Activated T-cell treated with anti-CD3 and anti-CD28 coated beads for 48 hours (primary cell): ENCODE measurements at places on chromosomes 7 and 10.
A peak's percentile ranks its signal among the peaks of the same experiment; 100 is the strongest.

DNA sequence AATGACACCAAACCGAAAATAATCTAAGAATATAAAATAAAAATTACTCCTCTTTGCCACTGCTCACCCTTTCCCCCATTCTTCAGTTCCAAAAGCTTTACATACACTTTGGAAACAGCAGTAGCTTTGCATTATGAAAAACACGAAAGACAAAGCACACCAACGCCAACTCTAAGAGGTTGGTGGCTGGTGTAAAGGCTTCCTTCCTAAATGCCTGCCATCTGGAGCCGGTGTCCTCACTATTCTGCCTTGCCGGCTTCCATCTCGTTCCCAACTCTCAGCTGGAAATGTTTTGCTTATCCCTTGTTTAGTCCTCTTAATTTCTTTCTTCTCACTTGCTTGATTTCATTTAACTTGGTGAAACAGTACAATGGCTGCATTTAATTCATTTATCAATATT is 281.1 kb upstream of the LRRN3 start:
- no peak for DNase-seq

DNA sequence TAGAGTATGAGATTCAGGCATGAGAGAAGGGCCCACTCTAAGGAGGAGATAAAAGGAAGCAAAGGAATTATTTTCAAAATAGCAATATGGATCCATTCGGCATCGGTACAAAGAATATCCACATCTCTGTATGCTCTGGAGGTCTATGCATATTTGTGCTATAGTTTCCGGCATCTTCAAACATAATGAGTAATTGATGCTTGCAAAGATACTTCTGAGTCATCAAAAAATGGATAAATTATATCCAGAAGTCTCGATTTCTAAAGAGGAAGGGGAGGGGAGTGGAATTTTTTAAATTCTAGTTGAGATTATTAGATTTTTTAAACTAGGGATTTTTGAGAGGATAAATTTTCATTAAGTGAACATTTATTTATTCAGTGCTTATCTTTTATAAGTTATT is 72.9 kb upstream of the KIAA1217 start:
- no peak for DNase-seq

DNA sequence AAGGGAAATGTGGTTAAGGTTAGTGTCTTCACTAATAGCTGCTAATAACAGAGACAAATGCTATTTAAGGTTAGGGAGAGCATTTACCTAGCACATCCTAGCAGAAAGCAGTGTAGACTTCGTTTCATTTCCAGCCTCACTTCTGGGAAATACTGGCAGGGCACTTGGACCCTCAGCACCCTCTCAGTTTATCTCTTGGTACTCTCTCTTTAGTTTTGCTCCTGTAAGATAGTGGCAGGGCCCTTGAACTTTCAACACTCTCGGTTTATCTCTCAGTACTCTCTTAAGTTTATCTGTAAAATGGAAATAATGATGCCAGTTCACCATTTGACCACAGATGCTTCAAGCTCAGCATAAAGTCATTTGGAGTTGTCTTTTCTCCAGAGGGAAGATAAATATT is 118.4 kb downstream of the MBL2 start:
- DNase-seq: no peak

DNA sequence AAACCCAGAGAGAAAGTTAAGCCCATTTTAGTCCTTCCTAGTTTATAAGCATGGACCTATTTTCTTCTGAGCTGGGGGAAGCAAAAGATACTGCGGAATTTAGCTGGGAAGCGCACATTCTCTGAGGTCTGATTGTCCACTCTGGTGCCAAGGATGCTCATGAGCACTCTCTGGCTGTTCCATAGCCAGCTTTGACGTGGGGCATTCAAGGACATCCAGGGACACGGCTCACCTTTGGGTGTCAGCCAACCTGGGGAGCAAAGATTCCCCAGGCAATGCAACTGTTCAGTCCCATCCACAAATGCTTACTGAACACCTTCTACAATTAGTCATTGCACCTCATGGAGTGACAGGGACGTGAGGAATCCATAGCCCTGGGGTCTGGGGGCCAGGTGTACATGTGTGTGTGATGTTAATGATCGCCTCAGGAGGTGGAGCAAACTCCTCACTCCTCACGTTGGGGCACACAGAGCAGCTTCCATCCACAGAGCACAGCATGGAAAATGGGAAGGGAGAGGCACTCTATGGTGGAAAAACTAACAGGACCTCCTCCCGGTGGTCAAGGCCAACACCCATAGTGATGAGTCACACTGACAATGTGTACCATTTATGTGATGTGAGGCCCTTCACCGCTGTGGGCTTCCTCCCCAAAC is 67.5 kb upstream of the IGFBP3 start:
- DNase-seq: no peak

DNA sequence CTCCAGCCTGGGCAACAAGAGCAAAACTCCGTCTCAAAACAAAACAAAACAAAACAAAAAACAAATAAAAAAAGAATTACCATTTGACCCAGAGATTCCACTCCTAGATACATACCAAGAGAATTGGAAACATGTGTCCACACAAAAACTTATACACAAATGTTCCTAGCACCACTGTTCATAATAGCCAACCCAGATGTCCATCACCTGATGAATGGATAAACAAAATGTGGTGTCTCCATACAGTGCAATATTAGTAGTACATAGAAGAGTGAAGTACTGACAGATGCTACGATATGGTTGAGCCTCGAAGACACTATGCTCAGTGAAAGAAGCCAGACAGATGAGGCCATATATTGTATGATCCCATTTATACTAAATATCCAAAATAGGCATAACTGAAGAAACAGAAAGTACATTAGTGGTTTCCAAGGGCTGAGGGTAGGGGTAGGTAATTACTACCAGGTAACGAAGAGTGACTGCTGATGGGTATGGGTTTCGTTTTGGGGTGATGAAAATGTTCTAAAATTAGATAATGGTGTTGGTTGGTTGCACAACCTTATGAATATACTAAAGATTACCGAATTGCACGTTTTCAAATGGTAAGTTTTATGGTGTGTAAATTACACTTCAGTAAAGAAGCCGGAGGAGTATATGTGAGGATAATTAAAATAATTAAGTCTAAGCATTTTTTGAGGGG is 20.0 kb downstream of the MYO1G start:
- DNase-seq: no peak

- peak; percentile 1 for DNase-seq
Measured at GRCh38 chr10:18140149-18140956, at the start of gene CACNB2. Gene CACNB2 (plus strand): TSS chr10:18140424.

- no peak for DNase-seq
Measured at GRCh38 chr7:87267239-87267900, 47.8 kb upstream of the TMEM243 start.

GRCh38 chr10:64039198-64039597 is 518.0 kb downstream of the REEP3 start:
- DNase-seq: no peak

DNA sequence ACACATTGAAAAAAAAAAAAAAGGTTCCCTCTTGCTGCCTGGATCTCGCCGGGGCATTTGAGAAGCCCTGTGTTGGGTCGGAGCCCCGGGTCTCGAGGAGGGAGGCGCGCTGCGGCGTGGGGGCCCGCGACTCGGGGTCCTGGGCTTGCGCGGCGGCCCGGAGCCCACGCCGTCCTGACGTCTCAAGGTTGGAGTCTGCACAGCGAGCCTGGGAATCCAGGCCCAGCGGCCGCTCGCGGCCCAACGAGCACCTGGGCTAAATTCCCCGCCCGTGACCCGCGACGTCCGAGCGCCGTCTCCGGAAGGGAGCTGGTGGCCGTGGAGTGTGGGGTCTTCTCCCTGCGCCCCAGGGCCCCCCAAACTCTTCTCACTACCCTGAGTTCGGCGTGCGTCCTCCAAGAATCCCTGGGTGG is 1.4 kb upstream of the CTBP2 start:
- no peak for DNase-seq

DNA sequence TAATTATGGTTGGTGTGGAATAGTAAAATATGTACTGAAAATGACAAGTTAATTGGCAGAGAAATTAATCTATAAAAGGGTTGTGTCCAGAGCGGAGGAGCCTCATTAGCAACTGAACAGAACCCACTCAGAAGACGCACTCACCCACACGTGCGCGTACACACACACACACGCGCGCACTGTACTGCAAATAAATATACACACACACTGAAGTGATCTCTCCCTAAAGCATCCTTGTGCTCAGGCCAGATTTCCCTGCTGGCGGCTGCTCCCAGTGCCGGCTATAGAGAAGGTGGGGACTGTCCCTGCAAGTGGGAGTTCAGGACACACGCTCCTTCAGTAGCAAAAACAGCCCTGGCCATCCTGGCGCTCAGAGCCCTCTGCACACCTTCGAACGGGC is 85.2 kb downstream of the CHST15 start:
- no peak for DNase-seq

GRCh38 chr10:28291881-28292297 is 11.0 kb downstream of the MPP7 start:
- DNase-seq: peak; percentile 42

- DNase-seq: no peak
Measured at GRCh38 chr7:106382129-106382528, 97.3 kb upstream of the NAMPT start.

GRCh38 chr10:13629116-13629515 is 42.4 kb downstream of the PRPF18 start:
- DNase-seq: no peak
